ENCODE measurements at places on chromosomes 3 and 15.

DNA sequence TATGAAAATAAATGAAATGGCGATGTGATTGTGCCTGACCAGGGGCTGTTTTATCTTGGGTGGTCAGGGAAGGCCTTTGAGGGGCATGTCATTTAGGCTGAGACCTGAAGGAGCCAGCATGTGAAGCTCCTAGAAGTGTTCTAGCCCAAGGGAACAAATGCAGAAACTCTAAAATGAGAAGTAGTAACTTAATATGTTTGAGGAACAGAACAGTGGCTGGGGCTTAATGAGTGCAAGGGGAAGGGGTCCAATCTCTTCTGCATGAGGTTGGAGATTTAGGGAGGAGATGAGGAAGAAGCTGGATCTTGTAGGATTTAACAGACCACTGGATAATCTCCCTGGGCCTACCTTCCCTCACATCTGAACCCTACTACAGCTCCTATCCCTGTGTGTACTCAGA lies 110.5 kb downstream of the AKAP13 start:
- DNase-seq: no peak

DNA sequence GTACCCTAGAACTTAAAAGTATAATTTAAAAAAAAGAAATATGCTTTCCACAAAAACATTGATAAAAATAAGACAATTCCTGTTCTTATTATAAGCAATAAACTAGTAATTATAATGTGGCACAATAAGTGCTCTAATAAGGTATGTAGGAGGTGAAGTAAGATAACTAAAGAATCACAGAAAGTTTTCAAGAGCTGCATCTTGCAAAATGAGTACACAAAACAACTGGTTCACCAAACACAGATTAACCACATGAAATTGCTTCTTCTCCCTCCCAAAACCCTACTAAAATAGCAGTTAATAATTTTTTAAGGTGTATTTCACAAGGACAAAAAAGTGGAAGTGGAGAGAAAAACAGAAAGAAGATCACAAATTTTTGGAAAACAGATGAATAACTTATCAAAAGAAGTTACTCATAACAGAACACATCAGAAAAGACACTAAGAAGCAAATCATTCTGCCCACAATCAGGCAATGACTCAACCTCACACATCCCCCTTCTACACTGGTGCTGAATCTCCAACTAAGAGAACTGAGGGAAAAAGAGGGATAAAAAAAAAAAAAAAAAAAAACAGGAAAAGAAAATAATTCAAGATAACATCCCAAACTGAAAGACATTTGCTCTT lies 64.2 kb downstream of the TBC1D5 start:
- DNase-seq: no peak

GRCh38 chr3:155554777-155555451 lies 190.0 kb downstream of the PLCH1 start:
- DNase-seq: no peak

DNA sequence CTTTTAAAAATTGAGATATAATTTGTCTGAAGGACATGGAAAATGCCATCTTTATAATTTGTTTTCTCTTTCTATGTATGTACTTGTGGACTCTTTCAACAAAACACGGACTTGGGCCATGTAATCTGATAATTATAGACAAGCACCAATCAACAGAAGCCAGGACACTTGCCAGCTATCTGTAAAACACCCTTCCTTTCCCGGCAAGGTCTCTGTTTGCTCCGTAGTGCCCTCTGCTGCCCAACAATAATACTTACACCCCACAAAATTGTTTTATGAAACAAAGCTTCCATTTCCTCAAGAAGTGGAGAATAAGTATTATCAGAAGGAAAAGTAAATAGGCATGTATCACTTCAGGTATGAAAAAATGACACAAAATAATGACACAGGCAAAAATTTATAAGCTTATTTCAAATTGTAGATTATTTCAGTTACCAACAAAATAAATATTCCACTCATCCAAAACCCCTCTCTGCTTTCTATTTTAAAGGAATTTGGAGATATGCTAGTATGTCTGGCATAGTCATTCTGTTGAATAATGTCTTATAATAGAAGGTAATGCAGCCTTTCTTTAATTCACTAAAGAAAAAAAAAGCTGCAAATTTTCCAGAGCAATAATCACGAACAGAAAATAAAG lies 32.8 kb downstream of the MYH15 start:
- peak; percentile 23 for DNase-seq

- DNase-seq: no peak
Observed at GRCh38 chr15:28967990-28968389, 82.2 kb downstream of the APBA2 start.
